NCI-H446 (cell line): ENCODE measurements at places on chromosomes 12 and 14.

- DNase-seq: no peak
Measured at GRCh38 chr14:104115131-104115600, 23.2 kb upstream of the KIF26A start.

GRCh38 chr14:24058951-24059475 lies 7.2 kb downstream of the CARMIL3 start:
- DNase-seq: no peak

- no peak for DNase-seq
Measured at GRCh38 chr12:82398879-82399278, 40.5 kb downstream of the METTL25 start.

DNA sequence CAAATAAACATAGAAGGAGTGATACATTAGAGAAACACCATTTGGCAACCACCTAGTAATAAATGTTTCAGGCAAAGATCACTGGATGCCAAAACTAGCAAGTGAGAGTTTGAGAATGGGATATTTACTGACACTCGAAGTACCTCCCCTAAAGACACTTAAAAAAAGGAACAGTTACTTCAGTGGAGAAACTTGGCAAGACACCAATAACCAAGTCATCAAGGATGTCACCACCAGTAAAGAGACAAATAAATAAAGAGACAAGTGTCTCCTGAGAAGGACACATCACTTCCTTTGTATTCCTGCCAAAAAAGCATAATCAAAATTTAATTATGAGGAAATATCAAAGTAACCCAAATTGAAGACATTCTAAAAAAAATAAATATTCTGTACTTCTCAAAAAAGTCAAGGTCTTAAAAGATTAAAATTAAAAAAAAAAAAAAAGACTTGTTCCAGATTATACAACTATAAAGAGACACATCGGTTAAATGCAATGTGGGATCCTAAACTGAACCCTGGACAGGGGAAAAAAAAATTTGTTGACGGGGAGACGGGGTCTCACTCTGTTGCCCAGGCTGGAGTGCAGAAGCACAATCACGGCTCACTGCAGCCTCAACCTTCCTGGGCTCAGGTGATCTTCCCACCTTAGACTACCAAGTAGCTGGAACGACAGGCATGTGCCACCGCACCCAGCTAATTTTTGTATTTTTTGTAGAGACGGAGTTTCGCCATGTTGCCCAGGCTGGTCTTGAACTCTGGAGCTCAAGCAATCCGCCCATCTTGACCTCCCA lies 26.4 kb downstream of the TM7SF3 start:
- DNase-seq: no peak

DNA sequence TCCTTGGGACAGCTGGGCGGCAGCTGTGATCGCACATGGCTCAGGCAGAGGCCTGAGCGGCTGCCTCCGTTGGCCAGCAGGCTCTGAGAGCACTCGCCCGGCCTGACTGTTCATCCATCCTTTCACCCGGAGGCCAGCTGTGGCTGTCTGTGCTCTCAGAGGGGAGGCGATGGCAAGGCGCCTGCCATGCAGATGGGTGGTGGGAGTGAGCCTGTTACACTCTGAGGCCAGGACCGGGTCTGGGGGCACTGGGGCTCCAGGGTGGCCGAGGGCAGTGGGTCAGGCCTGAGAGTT lies 292.3 kb downstream of the TMEM121 start:
- DNase-seq: no peak
